Activated CD8-positive, alpha-beta memory T cell treated with anti-CD3 and anti-CD28 coated beads, Interleukin-2, amount 10 ng/mL, durations not matched to agents 7 days and 5 days (primary cell): ENCODE measurements at places on chromosomes 5 and 9.

DNA sequence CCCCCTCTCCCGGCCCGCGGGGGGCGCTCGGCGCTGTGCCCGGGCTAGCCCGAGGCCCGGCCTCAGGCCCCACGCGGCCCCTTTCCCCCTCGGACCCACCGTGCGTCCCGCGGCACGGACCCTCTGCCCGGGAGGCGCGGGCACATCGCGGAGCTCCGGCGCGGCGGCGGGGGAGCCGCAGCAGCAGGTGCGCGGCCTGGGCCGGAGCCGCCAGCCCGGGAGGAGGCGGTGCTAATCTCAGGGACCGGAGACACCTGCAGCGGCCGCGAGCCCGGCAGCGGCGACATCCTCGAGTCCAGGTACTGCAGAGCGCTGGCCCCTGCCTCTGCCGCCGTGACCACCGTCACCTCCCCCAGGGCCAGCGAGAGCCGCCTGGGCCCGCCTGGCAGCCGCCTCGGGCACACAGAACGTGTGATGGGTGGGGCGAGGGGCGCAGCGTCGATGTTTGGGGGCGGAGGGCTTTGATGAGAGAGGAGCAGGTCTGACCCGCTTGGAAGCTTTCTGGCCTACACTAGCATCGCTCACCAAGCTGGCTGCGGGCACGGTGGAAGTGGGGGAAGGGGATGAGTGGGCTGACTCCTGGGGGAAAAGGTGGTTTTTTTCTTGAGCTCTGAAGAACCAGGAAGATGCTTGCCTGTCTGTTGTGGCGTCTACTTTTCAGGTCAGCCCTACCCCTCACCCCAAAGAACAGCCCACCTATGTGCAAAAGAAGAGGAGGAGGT, 524 bp downstream of the CYFIP2 start:
- peak overlapping the region; percentile 88 for H3K27ac ChIP-seq
- H3K27me3 ChIP-seq, result no peaks in the 10 kb centered on the region
- peak overlapping the region; percentile 83 for H3K4me3 ChIP-seq
- H3K4me1 ChIP-seq, result peaks cover 67% of the 10 kb centered on the region
- DNase-seq, result peak; percentile 73
- peaks cover 43% of the 10 kb centered on the region for H3K36me3 ChIP-seq

- H3K27ac ChIP-seq, result no peak overlapping the region
- DNase-seq, result no peak
- H3K4me3 ChIP-seq, result no peak overlapping the region
- H3K4me1 ChIP-seq, result no peaks in the 10 kb centered on the region
- H3K36me3 ChIP-seq, result no peaks in the 10 kb centered on the region
- H3K27me3 ChIP-seq, result no peaks in the 10 kb centered on the region
Observed at GRCh38 chr5:1749346-1750124, 50.1 kb downstream of the MRPL36 start.

- H3K27ac ChIP-seq, result no peak overlapping the region
- DNase-seq, result no peak
- H3K27me3 ChIP-seq, result peaks cover 19% of the 10 kb centered on the region
- peaks cover 5% of the 10 kb centered on the region for H3K4me1 ChIP-seq
- H3K36me3 ChIP-seq, result no peaks in the 10 kb centered on the region
- H3K4me3 ChIP-seq, result no peak overlapping the region
Observed at GRCh38 chr5:79811081-79811480, 121.4 kb downstream of the CMYA5 start.

GRCh38 chr5:10352430-10353240, 860 bp upstream of the MARCHF6 start:
- H3K36me3 ChIP-seq, result peaks cover 3% of the 10 kb centered on the region
- peak; percentile 44 for DNase-seq
- no peaks in the 10 kb centered on the region for H3K27me3 ChIP-seq
- H3K27ac ChIP-seq, result peak overlapping the region; percentile 89
- H3K4me3 ChIP-seq, result peak overlapping the region; percentile 85

DNA sequence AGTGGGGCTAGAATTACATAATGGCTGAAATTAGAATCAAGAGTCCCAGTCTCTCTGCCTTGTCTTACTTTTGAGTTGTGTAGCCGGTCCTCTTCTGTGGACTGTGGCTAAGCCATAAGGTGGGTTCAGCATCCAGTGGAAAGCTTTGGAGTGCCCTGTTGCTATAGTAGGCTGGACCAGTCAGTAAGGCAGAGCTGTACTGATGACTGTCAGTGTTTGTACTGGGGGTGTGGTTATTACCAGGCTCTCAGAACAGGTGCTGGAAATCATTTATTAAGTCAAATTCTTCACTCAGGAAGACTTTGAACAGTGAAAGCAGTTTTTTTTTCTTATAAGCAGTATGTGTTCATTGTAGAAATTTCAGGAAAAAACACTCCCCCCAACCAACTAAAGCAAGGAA, 129.4 kb downstream of the ZSWIM6 start:
- no peak for DNase-seq
- H3K27me3 ChIP-seq, result no peaks in the 10 kb centered on the region
- H3K4me1 ChIP-seq, result no peaks in the 10 kb centered on the region
- H3K4me3 ChIP-seq, result no peak overlapping the region
- H3K27ac ChIP-seq, result no peak overlapping the region

DNA sequence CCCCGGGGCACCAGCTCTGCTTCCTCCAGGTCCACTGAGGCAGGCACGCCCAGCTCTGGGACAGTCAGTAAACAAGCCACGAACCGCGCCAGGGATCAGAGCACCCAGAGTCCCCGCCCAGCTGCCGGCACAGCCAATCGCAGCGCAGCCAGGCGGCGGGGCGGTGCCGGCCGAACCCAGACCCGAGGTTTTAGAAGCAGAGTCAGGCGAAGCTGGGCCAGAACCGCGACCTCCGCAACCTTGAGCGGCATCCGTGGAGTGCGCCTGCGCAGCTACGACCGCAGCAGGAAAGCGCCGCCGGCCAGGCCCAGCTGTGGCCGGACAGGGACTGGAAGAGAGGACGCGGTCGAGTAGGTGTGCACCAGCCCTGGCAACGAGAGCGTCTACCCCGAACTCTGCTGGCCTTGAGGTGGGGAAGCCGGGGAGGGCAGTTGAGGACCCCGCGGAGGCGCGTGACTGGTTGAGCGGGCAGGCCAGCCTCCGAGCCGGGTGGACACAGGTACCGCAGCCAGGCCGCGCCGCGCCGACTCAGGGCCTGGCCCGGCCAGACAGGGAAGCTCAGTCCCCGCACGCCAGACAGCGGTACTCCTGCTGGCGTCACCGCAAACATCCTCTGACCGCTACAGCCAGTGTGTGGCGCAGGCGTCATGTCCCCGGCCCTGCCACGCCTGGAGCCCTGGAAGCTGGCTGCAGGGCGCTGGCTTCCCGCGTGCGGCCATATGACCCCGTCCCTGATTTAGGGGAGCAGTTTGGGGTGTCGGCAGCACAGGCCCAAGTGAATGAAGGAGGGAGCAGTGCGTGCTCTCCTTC, at the start of gene CTSL:
CTSL (plus strand) TSS at position 220 of the 810 bp plus-strand sequence. CDS start 1,485 bp downstream, outside the sequence.
- no peak for DNase-seq
- no peaks in the 10 kb centered on the region for H3K36me3 ChIP-seq
- no peak within 1 kb of the TSS for H3K27ac ChIP-seq
- peaks cover 4% of the 10 kb centered on the region for H3K4me1 ChIP-seq
- peak within 1 kb of the TSS; percentile 60 for H3K4me3 ChIP-seq

DNA sequence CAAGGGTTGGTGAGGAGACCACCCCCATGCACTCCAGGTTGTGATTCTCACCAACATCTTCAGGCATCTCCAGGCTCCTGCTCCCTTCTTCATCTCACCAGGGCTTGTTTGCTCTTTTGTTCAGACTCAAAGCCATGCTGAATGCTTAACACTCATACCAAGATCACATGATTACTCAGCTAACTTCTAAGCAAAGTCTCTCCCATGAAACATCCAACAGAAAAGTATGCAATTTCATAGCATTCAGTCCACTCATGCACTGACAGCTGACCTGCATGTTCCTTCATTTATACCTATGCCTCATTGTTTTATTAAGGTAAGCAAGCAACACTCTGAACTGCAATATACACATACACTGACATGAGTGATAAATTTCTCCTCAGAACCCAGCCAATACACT, 69.0 kb downstream of the SHC3 start:
- no peak overlapping the region for H3K27ac ChIP-seq
- no peak overlapping the region for H3K4me3 ChIP-seq
- no peaks in the 10 kb centered on the region for H3K36me3 ChIP-seq
- no peak for DNase-seq

DNA sequence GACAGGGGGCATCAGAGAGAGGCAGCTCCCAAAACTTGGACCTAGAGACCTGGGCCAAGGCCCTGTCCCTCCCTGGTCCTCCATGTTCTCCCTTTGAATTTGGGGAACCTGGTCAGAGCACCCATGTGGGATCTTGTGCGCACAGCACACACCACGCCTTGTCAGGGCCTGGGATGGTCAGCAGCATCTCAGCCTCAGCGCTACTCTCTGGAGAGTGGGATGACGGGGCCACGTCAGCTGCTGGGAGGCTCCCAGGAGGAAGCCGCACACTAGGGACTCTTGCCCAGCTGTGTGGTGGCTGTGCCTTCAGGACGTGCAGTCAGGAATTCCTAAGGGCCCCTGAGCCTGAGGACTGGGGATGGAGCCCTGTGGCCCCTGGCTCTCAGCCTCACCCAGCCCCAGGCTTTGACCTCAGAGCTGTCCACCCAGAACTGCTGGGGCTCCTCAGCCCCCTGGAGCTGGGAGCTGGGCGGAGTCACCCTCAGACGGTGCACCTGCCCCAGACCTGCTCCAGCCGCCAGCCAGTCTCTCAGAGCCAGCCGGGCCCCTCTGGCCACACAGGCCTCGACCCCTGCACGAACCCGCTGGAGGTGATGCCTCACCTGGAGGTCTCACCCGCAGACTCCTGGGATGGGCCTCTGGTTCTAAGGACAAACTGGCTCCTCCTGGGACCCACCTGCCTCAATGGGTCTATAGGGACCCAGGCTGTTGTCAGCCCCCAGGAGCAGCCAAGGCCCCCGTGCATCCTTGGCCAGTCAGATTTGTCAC, 38.3 kb upstream of the EGFL7 start:
- no peak overlapping the region for H3K27ac ChIP-seq
- H3K36me3 ChIP-seq, result no peaks in the 10 kb centered on the region
- peaks cover 8% of the 10 kb centered on the region for H3K27me3 ChIP-seq
- H3K4me1 ChIP-seq, result peaks cover 3% of the 10 kb centered on the region
- DNase-seq, result no peak

GRCh38 chr5:61455179-61456006, 123.3 kb downstream of the ZSWIM6 start:
- H3K36me3 ChIP-seq, result no peaks in the 10 kb centered on the region
- no peaks in the 10 kb centered on the region for H3K27me3 ChIP-seq
- no peaks in the 10 kb centered on the region for H3K4me1 ChIP-seq
- H3K27ac ChIP-seq, result no peak overlapping the region
- no peak overlapping the region for H3K4me3 ChIP-seq
- no peak for DNase-seq

DNA sequence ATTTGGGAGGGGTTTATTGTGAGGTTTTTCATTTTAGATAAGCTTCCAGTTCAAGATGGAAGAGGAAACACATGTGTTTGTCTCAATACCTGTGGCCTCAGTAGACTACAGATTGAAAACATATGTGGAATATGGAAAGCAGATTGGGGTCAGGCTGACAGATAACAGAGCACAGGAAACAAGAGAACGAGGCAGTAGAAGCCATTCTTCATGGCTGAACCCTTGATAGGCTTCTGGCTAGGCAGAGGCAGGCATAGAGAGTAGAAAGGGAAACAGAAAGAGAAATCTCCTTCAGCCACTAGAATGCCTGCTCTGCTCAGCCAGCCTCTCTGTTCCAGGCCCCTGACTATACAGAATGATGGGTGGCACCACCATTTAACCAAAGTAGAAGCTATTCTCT, 152.5 kb downstream of the MUSK start:
- H3K4me1 ChIP-seq, result no peaks in the 10 kb centered on the region
- no peak overlapping the region for H3K4me3 ChIP-seq
- peaks cover 1% of the 10 kb centered on the region for H3K36me3 ChIP-seq
- no peak for DNase-seq

- no peak for DNase-seq
- H3K4me3 ChIP-seq, result no peak overlapping the region
- no peak overlapping the region for H3K27ac ChIP-seq
- no peaks in the 10 kb centered on the region for H3K4me1 ChIP-seq
Observed at GRCh38 chr9:21741151-21741550, 61.3 kb upstream of the MTAP start.

DNA sequence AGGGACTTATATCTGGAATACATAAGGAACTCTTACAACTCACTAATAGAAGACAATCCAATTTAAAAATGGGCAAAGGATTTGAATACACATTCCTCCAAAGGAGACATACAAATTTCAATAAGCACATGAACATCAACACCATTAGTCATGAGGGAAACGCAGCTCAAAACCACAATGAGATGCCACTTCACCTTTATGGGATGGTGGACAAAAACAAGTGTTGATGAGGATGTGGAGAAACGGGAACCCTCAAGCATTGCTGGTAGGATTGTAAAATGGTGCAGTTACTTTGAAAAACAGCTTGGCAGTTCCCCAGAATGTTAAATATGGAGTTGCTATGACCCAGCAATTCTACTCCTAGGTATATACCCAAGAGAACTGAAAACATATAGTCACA, 72.7 kb upstream of the IER5L start:
- DNase-seq, result no peak
- H3K4me3 ChIP-seq, result no peak overlapping the region
- no peak overlapping the region for H3K27ac ChIP-seq
- peaks cover 4% of the 10 kb centered on the region for H3K4me1 ChIP-seq
- H3K36me3 ChIP-seq, result no peaks in the 10 kb centered on the region

DNA sequence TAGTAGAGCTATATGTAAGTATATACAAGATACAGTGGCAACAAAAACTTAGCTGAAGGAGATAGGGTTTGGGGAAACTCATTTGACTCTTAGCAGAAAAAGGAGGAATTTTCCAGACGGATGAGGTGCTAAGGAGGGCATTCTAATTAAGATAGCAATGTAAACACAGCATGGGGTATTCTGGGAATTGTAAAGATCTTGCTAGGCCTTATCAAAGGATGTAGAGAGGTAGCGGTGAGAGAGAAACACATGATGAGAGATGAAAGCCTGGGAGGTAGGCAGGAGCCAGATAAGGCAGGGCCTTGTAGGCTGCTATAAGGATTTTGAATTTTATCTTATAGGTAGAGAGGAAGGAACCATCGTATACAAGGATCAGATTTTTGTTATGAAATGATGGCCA, 106.6 kb upstream of the KCNN2 start:
- no peaks in the 10 kb centered on the region for H3K36me3 ChIP-seq
- H3K4me1 ChIP-seq, result no peaks in the 10 kb centered on the region
- no peak overlapping the region for H3K4me3 ChIP-seq
- DNase-seq, result no peak
- H3K27ac ChIP-seq, result no peak overlapping the region

DNA sequence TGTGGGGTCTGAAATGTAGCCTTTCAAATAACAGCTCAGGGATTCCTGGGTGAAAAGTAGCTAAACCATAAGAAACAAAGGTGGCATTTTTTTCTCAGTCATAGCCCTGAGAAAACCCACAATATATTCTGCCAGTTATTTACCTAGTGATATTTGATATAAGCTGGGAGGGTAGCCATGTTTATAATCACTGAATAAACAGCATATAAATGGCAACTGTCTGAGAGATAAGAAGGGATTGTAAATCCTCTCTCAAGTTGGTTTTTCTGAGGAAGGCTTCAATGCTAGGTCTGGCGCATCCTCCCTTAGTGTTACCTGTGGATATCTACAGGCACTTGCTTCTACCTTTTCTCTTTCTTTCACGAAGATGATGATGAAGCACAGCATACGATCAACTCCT, 1080.5 kb upstream of the DMAC1 start:
- no peak for DNase-seq
- no peak overlapping the region for H3K27ac ChIP-seq
- H3K4me3 ChIP-seq, result no peak overlapping the region
